Fibroblast of skin of right quadriceps (primary cell): ENCODE measurements at places on chromosomes 1 and 21.

- peak; percentile 21 for DNase-seq
Measured at GRCh38 chr21:32772281-32773047, 909 bp upstream of the PAXBP1 start.

DNA sequence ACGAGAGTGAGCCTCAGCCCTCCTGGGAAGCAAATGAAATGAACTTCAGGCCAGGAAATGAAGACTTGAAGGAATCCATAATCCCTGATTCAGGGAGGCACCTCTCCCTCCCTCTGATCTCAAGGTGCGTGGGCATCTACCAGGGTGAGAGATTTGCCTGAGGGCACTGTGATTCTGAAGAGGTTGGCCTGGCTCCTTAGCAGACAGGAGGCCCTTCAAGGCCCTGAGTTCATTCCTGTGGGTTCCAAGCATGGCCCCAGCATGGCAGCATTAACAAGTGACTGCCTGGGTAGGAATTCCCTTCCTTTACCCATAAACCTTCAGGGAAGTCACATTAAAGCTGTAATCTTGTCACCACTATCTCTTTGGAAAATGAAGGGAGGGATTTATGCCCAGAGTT is 29.8 kb upstream of the IFNGR2 start:
- no peak for DNase-seq

GRCh38 chr1:22808186-22808675 is 97.6 kb downstream of the EPHB2 start:
- peak; percentile 67 for DNase-seq

DNA sequence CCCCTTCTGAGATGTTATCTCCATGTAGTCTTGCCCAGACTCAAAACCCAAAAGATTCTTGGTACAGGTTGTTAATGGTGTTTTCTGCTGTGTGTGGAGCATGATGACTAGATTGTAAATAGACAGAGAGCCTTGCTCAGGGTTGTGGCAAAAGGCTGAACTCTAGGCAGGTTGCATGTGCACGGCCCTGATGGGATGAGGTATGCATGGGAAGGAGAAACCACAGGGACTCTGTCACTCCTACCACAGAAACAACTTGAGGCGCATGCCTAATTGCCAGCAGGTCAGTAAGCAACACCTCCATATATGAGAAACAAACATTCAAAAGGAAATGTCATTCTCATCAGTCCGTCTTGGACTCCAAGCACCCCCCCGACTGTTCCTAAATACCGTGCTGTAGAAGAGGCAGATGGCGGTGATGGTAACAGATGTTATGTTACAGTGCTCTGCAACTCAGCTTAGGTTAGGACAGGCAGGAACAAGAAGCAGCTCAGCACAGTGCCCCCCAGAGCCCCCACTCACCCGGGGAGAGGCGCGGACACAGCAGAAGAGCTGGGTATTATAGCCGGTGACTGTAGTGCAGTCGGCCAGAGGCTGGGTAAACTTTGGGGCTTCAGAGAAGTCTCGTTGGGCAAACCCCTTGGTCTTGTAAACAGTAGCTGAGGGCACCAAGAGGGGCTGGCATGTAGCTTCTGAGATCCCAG is 10.9 kb downstream of the MYBPHL start:
- DNase-seq: no peak

DNA sequence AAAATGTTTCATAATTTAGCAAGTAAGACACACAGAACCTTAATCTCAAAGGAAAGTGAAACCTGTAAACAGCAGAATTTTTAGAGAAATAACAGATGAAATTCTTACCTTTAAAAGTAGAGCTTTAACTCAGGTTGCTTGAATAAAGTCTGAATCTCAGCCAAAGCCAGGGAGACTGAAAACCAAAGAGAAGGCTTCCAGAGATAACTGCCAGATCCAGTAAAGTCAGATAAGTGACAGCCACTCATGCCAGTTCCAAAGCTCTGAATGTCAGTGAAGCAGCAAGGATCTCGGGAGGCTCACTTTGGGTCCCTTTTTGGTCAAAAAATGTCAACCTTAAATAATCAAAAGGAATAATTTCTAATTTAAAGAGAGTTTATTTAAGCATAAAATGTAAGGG is 199.9 kb upstream of the CHRM3 start:
- no peak for DNase-seq

DNA sequence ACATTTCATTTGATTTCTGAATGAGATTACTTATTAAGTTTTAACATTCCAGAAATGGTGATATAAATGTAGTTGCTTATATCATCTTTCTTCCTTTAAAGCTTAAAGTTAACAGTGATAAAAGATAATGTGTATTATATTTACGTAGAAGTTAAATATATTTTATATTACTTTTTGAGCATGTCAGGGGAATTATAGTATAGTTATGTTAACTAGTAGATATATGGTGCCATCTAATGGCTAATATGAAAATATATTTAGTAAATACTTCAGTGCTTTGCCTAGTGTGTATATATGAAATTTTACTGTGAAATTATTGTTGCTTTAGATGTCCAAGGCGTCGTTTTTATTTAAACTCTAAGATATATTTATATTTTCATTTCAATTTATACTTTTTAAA is 51.5 kb downstream of the SYT14 start:
- DNase-seq: peak; percentile 14
